ENCODE measurements at places on chromosomes 7 and 10. TPM values are rescaled to one million over a fixed set of nuclear protein-coding genes. Genes with fewer than 3 reads are reported as not detected.

Gene IQUB
- not detected for total RNA-seq

Gene ZMIZ1
- 27.8 TPM for total RNA-seq

GRCh38 chr10:3654496-3654895, 130.5 kb downstream of the KLF6 start:
- H3K27me3 ChIP-seq: peaks cover 14% of the 10 kb centered on the region
- H3K36me3 ChIP-seq: no peaks in the 10 kb centered on the region
- no peak overlapping the region for H3K4me3 ChIP-seq
- no peak overlapping the region for H3K27ac ChIP-seq

GRCh38 chr10:129099992-129100391, 367.0 kb upstream of the MGMT start:
- no peak overlapping the region for H3K4me3 ChIP-seq
- H3K27ac ChIP-seq: no peak overlapping the region
- peaks cover 4% of the 10 kb centered on the region for H3K36me3 ChIP-seq
- H3K27me3 ChIP-seq: peaks cover 2% of the 10 kb centered on the region
- DNase-seq: no peak

GRCh38 chr7:78588393-78588792, 789.8 kb downstream of the PHTF2 start:
- DNase-seq: no peak
- no peaks in the 10 kb centered on the region for H3K4me1 ChIP-seq
- H3K4me3 ChIP-seq: no peak overlapping the region
- H3K27me3 ChIP-seq: no peaks in the 10 kb centered on the region
- no peaks in the 10 kb centered on the region for H3K36me3 ChIP-seq
